Cardiac ventricle fibroblast (primary cell): ENCODE measurements at places on chromosomes 12 and 14. TPM values are rescaled to one million over a fixed set of nuclear protein-coding genes. Genes with fewer than 3 reads are reported as not detected.

The OAS1 gene
- 4.2 and 7.6 TPM in 2 replicates for total RNA-seq

The ARPC3 gene
- total RNA-seq = 414 and 601 TPM in 2 replicates

The AKAP3 gene
- total RNA-seq = 0.68 and 2.1 TPM in 2 replicates

The DEGS2 gene
- total RNA-seq = not detected in 2 replicates

The VWF gene
- 14.3 and 16.6 TPM in 2 replicates for total RNA-seq

The DCN gene
- 2,110 and 2,484 TPM in 2 replicates for total RNA-seq

The CD27 gene
- not detected in 2 replicates for total RNA-seq

The IRAK3 gene
- total RNA-seq = 18.3 and 18.7 TPM in 2 replicates

The FOXG1 gene
- total RNA-seq = 0.05 TPM in 1 of 2 replicates, not detected in the other
